ENCODE measurements at places on chromosomes 3 and 15.

DNA sequence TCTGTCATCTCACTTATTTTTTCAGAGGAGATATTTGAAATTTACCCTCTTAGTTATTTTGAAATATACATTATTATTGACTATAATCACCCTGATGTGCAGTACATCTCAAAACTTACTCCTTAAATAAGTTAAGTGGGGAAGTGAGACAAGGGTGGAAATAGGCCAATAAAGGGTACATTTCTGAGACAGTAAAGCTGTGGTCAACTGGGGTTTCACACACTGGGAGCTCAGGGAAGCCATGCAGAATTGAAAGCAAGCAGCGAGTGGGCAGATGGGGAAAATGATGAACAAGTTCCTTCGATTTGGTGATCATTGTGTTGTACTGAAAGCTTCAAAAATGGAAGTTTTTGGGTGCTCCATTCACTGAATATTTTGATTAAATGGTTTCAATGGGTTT, 21.6 kb upstream of the MOBP start:
- DNase-seq, result no peak

- peak; percentile 97 for DNase-seq
Measured at GRCh38 chr15:70271422-70272088, 173.8 kb upstream of the TLE3 start.

DNA sequence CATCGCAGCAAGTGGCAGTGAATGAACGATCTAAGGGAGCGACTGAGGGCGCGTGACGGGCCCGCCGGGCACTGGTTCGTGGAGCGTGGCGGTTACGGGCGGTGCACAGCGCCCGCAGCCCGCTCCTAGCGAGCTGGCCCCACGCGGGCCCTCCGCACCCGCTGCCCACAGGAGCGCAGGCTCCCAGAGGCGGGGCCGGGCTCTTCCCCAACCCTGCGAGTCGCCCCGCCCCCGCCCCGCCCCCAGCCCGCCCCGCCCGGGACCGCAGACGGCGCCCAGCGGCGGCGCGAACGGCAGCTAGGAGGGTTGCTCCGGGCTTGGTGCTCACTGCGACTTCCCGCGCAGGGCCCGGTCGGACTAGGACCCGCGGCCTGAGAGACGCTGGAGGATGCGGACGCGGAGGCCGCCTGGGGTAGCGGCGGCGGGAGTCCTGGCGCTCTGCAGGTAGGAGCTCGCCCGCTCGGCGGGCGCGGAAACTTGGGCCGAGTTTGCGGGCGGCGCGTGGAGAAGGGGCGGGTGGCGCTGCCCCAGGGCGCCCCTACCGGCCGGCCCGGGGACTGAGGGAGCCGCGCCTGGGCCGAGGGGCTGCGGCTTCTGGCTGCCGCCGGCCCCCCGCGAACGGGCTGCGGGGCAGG, at the start of gene C15orf39:
Gene C15orf39 (plus strand): TSS at position 267 of the 635 bp plus-strand sequence. CDS start 4,167 bp downstream, outside the sequence.
- peak; percentile 69 for DNase-seq

GRCh38 chr3:149648525-149648924, 9.3 kb downstream of the WWTR1 start:
- DNase-seq, result peak; percentile 66

DNA sequence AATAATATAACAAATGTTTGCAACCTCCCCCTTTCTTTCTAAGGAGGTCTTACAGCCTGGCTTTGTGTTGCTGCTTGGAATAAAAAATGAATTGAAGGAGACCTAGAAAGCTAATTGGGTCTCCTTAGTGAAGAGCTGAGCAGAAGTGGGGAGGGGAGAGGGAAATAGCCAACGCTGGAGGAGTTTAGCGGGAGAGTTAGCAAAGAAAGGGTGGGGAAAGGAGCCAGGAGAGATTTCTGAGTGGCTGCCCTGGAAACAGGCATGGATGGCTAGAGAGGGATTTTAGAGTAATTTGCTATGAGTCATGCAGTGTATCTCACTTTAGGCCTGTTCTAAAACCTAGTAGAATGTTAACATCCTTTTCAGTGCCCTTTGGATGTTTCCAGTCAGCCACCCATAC, 45.2 kb upstream of the PFN2 start:
- no peak for DNase-seq

- DNase-seq, result peak; percentile 75
Measured at GRCh38 chr15:68930268-68931022, at the start of gene SPESP1. TSS of gene SPESP1 (plus strand) at chr15:68930525. CDS start at chr15:68930654, 129 bp downstream.

- DNase-seq, result peak; percentile 8
Measured at GRCh38 chr3:118760585-118761290, 273.9 kb downstream of the IGSF11 start.

DNA sequence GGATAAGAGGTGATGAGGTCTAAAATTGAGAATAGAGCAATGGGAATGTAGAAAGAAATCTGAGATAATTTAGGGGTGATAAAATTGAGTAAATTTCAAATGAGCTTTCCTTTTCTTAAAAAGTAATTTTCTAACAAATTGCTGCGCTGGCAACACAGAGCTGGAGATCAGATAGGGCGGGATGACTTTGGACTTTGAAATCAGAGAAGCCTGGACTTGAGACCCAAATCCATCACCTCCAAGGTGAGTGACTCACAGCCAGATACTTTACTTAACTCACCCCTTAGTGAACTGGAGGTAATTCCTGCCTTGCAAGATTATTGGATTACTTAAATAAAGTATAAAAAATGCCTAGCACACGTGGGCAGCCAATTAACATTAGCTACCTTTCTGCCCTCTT, 80.8 kb downstream of the P2RY1 start:
- DNase-seq, result no peak

DNA sequence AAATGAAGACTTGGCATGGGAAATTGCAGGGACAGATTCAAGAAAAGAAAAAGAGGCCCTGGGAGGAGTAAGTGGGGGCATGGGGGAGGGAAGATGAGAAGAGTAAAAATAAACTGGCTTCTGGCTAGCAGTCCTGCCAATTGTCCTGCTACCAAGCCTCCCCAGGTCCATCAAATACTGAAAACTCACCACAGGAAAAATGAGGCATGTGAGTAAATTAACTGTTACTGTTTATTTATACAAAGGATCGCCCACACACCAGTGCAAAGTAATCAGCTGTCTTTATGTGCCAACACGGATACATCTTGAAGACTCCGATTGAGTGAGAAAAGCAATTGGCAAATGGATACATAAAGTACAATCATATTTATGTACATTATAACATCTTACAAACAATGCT, 10.7 kb upstream of the KLHL25 start:
- no peak for DNase-seq

GRCh38 chr3:124131580-124131979, 139.7 kb upstream of the ROPN1 start:
- DNase-seq, result peak; percentile 24

- DNase-seq, result peak; percentile 73
Measured at GRCh38 chr3:191376516-191377141, 46.3 kb upstream of the UTS2B start.

- DNase-seq, result no peak
Measured at GRCh38 chr15:31270767-31271166, 55.9 kb upstream of the KLF13 start.

- no peak for DNase-seq
Measured at GRCh38 chr3:102161384-102162006, 273.3 kb upstream of the ZPLD1 start.

DNA sequence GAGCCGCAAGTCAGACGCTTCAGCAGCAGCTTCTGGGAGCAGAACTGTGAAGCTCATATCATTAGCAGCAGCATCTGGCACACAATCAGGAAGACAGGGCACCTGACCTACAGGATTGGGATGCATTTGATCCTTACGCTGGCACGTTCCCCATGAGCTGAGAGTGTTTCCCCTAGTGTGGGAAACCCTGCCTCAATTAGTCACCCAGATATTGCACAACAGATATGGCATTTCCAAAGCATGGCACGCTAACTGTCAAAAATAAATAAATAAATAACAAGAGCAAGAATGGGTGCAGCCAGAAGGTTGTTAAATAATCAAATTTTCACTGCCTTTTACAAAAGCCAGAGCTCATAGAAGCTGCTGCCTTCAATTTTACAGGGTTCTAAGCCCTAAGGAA, 189.6 kb upstream of the THBS1 start:
- no peak for DNase-seq

DNA sequence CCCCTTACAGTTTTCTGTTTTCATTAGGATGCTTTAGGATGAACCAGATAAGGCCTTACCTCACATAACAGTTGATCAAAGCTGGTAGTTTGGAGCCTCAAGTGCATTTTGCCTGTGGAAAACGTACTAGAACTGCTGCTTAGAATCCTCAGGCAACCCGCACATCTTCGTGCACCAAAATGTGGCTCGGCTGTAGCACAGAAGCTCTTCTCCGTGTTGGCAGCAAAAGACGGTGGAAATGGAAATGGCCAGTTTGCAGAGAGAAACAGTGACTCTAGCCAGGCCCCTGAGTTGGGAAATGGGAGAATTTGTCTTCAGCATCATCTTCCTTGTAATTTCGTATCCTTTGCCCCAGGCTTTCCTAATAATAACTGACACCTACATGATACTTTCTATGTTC, 20.6 kb downstream of the TLNRD1 start:
- DNase-seq, result no peak

GRCh38 chr15:94480289-94480834, 249.0 kb downstream of the MCTP2 start:
- no peak for DNase-seq

- peak; percentile 40 for DNase-seq
Measured at GRCh38 chr3:65955792-65956477, 82.8 kb downstream of the MAGI1 start.

GRCh38 chr15:92631721-92632120, 23.9 kb downstream of the FAM174B start:
- DNase-seq, result no peak

DNA sequence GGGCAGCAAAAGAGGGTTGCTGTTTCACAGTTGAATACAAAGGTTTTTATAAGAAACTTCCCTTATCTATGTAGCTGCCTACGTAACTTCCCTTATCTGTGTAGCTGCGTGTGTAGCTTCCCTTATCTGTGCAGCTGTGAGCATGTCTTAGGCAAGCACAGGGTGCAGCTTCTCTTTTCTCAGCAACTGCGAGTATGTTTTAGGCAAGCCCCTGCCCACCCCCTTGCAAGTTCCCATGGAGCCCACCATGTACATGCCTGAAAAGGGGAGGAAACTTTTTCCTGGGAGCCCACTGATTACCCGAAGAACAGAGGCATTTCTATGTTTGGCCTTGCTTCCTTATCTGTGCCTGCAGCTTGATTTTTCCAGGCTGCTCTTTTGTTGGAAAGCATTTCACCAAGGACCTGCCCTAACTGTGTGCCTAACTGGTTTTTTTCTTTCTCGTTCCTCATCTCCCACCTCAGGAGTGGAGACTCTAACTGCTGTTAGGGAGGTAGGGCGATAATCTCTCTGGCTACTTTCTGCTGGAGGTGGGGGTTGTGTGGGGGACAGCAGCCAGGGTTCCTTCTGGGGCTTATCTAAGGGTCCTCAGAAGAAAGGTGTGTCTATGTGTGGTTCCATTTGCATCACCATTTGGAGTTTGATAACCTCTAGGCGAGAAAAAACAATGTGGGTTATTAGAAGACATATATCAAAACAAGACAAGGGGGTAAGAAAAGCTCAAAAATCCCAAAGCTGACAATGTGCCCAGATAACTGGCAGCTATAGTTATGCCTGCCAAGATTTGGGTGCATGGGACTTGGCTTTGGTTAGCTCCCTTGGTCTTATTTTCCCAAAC, 26.0 kb downstream of the SORD start:
- no peak for DNase-seq

DNA sequence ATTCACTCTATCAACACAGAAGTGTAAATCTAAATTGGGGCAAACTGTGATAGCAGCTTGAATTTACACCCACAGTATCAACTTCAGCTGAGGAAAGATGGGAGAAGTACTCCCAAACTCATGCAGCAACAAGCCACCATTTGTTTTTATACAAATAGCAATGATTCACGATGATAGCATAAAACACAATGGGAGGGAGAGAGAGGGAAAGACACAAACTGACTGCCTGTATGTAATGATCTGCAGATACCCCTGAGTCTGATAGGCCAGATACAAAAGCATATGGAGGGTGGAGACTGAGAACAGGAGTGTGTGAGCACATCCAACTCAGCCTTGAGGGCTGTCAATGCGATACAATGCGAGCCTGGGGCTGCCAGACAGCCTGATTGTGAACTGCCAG, 79.2 kb downstream of the CNTN3 start:
- DNase-seq, result no peak

DNA sequence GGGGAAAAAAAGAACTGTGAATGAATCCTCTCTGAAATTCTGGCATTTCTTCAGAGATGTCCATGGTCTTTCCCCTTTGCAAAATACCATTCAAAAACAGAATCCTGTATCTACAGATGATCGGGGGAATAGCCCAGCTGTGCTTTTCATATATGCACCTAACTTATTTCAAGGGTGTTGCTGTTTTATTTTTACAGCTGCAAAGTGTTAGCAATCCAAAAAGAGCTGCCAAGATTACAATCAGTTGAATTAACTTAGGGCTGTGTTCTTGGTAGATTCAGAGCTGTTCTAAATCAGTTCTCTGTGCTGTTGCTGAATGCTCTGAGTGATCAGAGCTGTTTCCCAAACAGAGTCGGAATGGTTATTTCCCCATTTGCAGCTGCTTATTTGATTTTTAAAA, 175.7 kb upstream of the SEMA6D start:
- no peak for DNase-seq

- DNase-seq, result no peak
Measured at GRCh38 chr15:57541271-57541670, 50.4 kb upstream of the MYZAP start.

- peak; percentile 75 for DNase-seq
Measured at GRCh38 chr3:153614563-153614962, 452.5 kb downstream of the RAP2B start.

DNA sequence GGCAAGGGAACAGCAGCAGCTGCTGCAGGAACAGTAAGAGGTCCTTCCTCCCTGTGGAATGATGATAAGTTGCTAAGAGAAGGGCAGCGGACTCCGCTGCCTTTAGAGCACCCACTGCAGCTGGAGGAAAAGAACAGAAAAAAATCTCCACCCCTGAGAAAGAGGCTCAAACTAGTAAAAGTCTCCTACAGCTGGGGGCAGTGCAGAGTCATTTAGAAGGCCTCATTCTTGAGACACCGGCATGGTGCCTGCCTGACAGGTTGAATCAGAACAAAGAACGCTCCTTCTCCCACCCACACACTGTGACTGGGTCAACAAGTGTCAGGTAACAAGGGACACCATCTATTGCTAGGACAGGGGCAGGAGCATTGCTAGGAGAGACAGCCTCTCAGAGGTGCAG, 188.4 kb downstream of the ABHD5 start:
- no peak for DNase-seq

- peak; percentile 28 for DNase-seq
Measured at GRCh38 chr3:154132777-154133375, 11.7 kb downstream of the ARHGEF26 start.

GRCh38 chr3:76664816-76665215, 375.1 kb upstream of the ROBO2 start:
- no peak for DNase-seq

All from fibroblast of lung (primary cell).